Stimulated activated CD4-positive, alpha-beta T cell treated with anti-CD3 and anti-CD28 coated beads, Interleukin-1b, Interleukin-23, amount 100 ng/mL, for 1 hour (primary cell): ENCODE measurements at places on chromosomes 11 and 22.

DNA sequence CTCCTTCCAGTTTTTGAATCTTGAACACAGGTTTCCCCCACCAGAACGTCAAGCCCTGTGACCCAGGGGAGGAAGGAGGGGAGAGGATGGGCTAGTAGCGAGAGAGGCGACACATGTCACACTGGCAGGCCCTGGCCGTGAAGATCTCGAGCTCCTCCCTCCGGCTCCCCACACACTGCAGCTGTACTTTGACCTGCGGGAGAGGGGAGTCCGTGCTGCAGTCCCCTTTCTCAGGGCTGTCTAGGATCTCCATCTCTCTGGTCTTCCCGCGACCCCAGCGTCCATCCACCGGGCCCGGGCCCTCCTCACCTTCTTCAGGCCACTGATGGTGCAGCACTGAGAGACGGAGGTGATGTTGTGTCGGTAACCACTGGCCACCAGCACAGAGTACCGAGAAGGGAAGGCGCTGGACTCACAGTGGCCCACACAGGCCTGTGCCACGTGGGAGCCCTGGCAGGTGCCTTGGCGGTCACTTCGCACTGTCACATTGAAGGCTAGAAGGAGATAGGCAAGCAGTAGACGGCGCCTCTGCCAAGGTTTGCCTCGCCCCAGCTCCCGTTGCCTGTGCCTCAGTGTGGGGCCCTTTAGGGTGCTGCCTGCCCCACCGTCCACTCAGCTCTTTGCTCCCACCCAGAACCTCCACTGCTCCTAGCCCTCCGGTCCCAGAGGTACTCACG, 873 bp downstream of the GPHA2 start:
- no peak for DNase-seq

GRCh38 chr11:69775163-69775755, at the start of gene FGF4:
Gene FGF4, minus strand, starts transcription at chr11:69775341. Its CDS starts 257 bp downstream, at chr11:69775084.
- DNase-seq: no peak

DNA sequence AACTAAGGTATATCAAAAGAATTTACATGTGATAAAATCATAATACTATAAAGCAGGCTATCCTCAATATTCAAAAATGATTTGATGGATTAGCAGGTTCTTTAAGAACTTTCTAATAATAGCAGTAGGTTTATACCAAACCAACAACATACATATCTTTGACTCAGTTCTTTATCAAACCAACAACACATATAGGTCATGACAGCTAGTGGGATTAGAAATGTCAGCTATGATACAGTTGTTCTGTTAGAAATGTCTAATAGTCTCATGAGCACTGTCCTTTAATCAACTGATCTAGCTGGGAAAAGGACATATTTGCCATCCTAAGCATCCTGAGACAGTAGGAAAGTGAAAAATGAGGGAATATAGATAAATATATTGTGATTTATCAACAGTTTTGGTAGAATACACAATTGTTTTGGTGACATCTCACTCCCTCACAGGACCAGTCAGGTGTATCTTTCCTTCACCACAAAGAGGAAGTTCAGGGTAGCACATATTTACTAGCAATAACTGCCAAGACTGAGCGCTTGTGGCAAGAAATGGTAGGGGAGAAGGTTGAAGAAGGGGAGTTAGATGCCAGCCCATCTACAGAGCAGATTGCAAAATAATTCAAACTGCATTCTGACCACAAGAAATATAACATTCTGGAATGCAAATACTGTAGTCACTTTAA, 90.8 kb upstream of the APOA1 start:
- no peak for DNase-seq

- DNase-seq: no peak
Observed at GRCh38 chr22:19818324-19819207, 36.1 kb downstream of the GNB1L start.

DNA sequence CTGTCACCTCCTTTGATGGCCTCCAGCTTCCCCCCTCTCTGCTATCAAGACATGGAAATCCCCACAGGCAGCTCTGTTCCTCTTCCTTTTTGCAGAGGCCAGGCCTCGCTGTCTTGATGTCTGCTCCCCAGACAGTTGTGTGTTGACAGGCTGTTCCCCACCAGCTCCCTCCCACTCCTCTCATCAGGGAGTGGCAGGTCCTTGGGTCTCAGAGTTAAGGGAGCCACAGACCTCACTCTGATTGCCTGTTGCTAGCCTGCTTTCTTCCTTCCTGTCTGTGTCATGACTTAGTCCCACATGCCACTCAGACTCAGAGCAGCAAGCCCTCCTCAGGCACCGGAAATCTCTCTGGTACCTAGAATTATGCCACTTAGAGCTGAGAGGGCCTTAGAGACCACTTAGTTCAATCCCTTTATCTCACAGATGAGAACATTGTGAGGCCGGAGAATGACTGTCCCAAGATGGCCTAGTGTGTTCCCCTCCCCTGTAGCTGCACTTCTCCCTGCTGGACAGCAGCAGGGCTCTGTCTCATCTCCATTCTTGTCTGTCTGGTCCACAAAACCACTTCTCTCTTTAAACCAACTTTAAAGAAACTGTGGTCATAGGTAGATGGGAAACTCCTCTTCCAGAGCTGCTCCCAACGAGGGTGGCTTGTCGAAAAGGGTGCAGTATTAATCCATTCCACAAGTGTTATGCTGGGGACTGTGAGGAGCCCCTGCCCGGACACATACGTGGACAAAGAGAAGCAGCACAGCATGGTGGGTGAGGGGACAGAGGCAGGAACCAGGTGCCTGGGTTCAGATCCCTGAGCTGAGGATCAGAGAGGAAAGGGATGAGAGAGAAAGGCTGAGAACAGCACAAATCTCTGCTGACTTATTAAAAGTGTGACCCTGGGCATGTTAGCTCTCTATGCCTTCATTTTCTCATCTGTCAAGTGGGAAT, 4.2 kb downstream of the AMPD3 start:
- no peak for DNase-seq

GRCh38 chr11:84922836-84923235, 704.3 kb downstream of the DLG2 start:
- DNase-seq: no peak

- DNase-seq: no peak
Observed at GRCh38 chr22:48952256-48953102, 875.2 kb downstream of the BRD1 start.

DNA sequence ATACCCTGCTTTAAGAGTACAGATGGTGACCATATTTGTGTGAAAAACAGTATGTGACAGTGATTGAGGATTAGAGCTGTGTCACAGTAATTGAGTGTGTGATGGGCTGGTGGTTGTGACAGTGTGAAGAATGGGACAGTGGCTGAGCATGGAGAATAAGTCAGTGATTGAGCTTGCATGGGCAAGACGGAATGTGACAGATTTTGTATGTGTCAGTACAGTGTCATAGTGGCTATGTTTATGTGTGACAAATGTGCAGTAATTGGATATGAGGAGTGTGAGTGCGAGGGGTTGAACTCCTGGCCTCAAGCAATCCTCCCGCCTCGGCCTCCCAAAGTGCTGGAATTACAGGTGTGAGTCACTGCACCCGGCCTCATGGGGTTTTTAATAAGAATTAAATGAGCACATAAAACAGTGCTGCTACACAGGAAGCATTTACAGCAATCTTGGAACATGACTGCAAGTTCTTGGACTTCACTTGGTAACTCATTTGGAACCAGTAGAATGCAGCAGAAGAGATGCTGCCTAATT, 583 bp upstream of the RRAS2 start:
- DNase-seq: no peak

- no peak for DNase-seq
Observed at GRCh38 chr11:72716788-72717435, 35.3 kb downstream of the ARAP1 start.

DNA sequence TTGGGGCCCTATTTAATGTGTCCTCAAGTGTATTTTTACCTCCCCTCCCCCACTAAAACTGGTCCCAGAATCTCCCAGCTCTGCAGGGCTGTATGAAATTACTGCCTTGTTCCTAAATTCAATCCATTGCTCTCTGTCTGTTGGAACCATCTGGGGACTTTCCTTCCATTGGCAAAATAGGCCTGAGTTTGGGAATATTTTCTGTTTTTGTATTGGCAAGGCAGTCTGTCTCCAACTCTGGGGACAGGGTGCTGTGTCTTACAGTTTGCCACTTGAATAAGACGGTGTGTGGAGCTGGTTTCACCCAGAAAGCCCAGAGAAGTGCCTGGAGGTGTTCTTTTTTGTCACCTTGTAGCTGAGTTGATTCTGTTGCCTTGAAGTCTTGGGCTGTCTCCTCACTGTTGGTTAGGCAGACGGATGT, 1.3 kb downstream of the PACS1 start:
- no peak for DNase-seq

DNA sequence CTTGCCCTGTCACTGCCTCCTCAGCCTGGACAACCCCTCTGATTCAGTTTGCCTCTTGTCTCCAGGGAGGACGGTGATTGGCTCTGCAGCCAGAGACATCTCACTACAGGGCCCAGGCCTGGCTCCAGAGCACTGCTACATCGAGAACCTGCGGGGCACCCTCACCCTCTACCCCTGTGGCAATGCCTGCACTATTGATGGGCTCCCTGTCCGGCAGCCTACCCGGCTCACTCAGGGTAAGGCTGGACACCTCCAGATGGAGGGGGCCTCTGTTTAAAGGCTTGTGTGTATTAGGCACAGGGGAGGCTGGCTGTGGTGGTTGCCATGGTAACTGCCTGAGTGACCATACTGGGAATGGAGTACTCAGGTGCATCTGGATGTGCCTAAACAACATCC, 8.6 kb downstream of the PHLDB1 start:
- DNase-seq: no peak

DNA sequence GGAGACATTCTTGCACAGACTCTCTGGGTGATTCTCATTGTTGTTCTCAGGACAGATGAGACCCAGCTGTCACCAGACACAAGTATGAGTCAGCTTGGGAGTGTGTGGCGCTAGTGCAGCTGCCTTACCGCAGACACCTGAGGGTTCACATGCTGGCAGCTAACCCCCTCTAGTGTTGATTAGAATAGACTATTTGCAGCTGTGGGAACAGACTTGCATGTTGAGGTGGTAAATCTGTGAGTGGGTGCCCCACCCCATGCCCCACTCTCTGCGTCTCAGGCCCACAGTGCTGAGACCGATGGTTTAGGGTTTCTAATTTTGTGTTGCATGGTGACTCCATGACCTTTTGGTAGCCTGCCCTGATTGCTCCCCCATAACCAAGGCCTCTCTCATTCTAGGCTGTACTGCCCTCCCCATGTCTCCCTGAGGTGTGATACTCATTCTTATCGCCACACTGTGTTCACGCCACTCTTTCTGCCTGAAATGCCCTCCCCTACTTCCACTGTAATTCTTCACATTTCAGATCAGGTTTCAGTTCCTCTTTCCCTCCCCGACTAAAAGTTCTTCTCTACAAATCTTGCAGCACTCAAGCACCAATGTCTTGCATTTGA, 73.7 kb upstream of the KIRREL3 start:
- no peak for DNase-seq

GRCh38 chr22:45265535-45265934, 19.2 kb upstream of the UPK3A start:
- no peak for DNase-seq

DNA sequence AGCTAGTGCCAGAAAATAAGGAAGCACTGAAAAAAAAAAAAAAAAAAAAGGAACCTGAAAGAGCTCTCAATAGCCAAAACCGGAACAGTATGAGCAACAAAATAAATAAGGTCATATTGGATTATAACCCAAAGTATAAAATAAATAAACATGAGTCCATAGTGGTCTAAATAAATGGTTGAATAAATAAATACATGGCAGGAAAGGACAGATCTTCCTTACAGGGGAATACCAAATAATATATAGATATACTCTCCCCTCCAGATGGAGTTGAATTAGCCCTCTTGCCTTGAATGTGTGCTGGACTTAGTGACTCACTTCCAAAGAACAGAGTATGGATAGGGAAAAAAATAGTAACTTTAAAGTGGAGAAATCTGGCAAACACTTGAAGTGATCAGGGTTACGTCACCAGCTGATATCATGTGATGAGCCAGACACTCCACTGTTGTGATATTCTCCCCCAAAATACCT, 14.3 kb upstream of the ARRB1 start:
- DNase-seq: no peak

GRCh38 chr11:126467046-126467370, 111.5 kb downstream of the ST3GAL4 start:
- DNase-seq: no peak

GRCh38 chr11:126489836-126490660, 134.6 kb downstream of the ST3GAL4 start:
- DNase-seq: no peak

GRCh38 chr22:33838644-33839043, 81.6 kb downstream of the LARGE1 start:
- no peak for DNase-seq

- DNase-seq: no peak
Observed at GRCh38 chr11:83063073-83063754, 8.5 kb downstream of the RAB30 start.

DNA sequence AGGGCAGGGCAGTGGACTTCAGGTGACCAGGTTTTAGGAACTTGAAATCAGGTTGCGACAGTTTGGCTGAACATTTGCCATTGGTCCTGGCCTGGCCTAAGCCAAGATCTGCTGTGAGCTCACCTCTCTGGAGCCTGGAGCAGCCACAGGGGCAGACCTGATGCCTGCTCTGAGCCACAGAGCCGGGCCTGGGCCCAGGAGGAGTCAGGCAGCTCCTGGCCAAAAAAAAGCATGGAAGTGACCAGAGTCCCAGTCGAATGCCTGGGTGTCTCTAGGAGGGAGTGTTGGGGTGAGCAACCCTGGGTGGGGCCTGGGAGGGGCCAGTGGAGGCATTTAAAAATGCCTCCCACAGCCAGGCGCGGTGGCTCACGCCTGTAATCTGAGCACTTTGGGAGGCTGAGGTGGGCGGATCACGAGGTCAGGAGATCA, 6.0 kb upstream of the OMP start:
- no peak for DNase-seq

- DNase-seq: no peak
Observed at GRCh38 chr11:40425168-40425567, 1034.3 kb downstream of the LRRC4C start.

- no peak for DNase-seq
Observed at GRCh38 chr11:82865841-82866240, 34.4 kb downstream of the PRCP start.

DNA sequence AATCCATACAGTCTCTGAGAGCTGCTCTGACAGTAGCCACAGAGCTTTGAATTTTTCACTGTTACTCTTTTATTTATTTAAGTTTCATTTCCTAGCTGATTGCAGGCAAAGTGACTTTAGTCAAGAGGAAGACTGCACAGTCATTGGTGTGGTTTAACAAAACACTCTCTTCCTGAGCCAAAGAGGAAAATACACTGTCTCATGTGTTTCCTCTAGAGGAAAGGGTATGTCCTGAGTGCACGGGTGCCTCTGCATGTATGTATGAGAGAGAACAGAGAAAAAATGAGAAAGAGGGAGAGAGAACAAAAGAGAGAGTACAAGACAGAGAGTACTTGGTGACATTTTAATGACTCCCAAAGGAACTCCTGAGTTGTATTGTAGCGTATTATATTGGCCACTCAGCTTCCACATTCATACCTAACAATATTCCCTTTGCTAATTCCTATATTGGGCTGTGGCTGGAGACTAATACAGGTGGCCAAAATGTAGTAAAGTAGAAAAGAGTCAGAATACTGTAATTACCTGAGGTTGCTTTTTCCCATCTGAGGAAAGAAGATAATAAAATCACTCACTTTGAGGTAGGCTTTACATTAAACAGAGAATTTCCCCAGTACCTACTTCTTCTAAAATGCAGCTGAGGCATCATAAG, at the start of gene OR4D9:
OR4D9 (plus strand) TSS at position 599 of the 649 bp plus-strand sequence. CDS start 3,374 bp downstream, outside the sequence.
- no peak for DNase-seq

- no peak for DNase-seq
Observed at GRCh38 chr11:76935042-76935441, 74.3 kb downstream of the ACER3 start.
